ENCODE measurements at places on chromosomes 5 and 9.

DNA sequence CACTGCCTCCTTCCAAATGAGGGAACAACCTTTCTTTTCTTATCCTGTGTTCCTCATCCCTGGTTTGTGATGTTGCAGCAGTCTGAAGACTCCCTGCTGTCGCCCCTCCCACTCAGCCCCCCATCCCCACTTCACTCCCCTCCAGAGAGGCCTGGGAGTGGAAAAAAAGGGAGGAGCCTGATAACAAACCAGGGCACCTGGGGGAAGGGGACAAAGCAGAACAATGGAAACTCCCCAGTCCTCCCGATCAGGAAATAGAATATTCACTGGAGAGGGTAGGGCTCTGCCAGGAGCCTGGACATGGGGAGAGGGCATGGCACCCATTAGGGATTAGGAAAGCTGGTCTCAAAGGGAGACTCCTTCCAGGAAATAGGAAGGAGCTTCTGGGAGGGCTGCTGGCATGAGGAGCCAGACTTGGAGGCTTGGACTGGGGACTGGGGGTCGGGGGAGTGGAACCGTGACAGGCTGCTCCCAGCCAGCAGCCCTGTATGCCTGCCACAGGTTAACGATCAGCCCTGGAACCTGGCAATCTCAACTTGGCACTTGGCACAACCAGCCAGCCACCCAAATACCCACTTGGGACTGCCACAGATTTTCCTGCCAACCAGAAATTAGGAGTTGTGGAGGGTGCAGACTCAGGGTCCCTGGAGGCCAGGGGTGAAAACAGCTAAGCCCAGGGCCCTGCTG is 20.0 kb downstream of the PCDH1 start:
- DNase-seq, result no peak

DNA sequence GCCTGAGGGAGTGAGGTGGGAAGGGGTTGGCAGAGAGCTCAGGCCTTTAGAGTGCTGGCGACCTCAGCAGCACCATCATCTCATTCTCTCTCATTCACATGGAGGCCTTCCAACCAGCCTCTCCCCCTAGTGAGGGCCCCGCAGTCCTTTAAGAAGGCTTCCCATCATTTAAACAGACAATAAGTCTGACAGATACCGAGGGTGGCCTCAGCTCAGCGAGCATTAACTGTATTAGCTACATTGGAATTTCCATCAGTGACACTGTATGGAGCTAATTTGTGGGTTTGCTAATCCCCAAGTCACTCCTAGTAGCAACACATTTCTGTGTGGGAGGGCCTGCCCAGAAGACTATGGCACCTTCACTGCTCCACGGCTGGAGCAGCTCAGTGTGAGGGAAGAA is 75.8 kb downstream of the INSYN2B start:
- DNase-seq, result no peak

DNA sequence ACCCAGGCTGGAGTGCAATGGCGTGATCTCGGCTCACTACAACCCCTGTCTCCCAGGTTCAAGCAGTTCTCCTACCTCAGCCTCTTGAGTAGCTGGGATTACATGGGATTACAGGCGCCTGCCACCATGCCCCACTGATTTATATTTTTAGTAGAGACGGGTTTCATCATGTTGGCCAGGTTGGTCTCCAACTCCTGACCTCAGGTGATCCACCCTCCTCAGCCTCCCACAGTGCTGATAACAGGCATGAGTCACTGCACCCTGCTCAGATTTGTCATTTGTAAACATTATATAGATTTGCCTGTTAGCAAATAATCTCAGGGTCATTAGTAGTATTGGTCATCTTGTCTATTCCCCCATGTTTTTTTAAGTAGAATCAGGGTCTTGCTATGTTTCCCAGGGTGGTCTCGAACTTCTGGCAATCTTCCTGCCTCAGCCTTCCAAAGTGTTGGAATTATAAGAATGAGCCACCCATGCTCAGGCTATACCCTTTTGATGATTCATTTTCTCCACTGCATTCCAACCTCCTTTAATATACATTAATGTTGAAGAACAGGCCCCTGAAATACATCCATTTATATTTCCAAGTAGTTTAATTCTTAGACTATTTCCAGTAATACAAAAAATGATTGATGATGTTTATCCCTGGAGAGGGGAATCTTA is 17.3 kb downstream of the CENPH start:
- no peak for DNase-seq

GRCh38 chr5:157370967-157371366 is 89.0 kb upstream of the NIPAL4 start:
- no peak for DNase-seq

- no peak for DNase-seq
Observed at GRCh38 chr5:56409331-56410190, 176.4 kb upstream of the ANKRD55 start.

DNA sequence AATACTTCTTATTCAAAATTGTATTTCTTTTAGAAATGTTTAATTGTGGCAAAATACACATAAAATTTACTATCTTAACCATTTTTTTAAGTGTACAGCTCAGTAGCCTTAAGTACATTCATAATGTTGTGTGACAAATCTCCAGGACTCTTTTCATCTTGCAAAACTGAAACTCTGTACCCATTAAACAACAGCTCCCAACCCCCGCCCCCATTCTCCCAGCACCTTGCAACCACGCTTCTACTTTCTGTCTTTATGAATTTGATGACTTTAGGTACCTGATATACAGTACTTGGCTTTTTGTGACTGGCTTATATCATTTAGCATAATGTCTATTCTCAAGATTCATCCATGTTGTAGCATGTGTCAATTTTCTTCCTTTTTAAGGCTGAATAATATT is 2.8 kb upstream of the IL5 start:
- no peak for DNase-seq

GRCh38 chr5:74082512-74083055 is 456.6 kb downstream of the ARHGEF28 start:
- no peak for DNase-seq

DNA sequence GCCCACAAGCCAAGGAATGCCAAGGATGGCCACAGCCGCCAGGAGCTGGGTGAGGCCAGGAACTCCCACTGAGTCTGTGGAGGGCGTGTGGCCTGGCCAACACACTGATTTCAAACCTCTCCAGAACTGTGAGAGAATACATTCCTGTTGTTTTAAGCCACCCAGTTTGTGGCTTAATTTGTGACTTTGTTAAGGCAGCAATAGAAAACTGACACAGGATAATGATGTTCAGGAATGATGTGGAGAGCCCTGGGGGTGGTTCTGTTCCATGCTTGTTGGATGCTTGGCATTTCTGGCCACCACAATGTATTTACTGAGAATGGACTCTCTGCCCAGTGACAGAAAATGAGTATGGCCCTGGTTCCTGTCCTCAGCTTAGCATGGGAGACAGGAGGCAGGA is 82.8 kb downstream of the DAP start:
- no peak for DNase-seq

GRCh38 chr9:81595887-81596543 is 93.3 kb downstream of the TLE1 start:
- DNase-seq, result no peak

DNA sequence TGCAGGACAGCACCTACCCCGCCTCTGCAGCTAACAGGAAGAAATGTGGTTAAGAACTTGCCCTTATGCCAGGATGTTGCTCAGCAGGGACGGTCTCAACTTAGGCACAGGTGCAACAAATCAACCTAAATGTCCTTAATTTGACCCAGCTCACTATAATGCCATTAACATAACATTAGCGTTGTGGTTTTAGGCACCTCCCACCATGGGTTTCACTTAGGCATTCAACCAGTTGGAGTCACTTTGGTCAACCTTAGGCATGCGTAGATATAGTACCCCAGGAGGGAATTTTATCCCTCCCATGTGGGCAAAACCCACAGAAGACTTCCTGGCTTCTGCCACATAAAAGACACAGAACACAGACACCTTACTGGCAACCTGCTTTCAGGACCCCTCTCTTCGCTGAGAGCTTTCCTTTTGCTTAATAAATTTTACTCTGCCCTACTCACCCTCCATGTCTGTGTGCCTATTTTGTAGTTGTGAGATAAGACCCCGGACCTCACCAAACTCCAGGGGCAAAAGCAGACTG is 8.7 kb upstream of the ERAP1 start:
- DNase-seq, result peak; percentile 75

GRCh38 chr5:6551287-6551954 is 81.4 kb downstream of the NSUN2 start:
- peak; percentile 21 for DNase-seq

DNA sequence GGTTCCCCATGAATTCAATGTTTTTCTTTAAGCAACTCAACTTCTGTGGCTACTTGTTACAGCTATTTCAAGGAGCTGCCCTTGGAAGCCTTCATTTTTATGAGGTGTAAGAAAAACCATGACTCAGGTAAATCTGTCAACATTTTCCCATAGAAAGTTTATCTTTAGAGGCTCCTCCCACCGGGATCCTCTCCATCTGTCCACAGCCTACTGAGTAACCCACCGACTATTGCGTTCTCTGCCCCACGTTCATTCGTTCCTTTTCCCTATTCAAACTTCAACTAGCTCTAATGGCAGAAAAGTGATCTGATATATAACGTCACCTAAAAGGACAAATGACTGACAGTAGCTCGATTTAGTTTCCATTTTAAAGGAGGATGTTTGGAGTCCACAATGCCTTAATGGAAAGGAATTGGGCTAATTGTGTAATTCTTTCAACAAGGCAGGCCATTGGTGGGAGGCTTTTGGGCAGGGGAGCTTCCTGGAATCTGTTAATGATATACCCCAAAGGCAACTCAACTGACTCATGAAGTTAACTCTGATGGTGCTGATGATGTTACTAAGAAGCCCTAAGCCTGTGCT is 29.3 kb upstream of the NR3C1 start:
- DNase-seq, result no peak

DNA sequence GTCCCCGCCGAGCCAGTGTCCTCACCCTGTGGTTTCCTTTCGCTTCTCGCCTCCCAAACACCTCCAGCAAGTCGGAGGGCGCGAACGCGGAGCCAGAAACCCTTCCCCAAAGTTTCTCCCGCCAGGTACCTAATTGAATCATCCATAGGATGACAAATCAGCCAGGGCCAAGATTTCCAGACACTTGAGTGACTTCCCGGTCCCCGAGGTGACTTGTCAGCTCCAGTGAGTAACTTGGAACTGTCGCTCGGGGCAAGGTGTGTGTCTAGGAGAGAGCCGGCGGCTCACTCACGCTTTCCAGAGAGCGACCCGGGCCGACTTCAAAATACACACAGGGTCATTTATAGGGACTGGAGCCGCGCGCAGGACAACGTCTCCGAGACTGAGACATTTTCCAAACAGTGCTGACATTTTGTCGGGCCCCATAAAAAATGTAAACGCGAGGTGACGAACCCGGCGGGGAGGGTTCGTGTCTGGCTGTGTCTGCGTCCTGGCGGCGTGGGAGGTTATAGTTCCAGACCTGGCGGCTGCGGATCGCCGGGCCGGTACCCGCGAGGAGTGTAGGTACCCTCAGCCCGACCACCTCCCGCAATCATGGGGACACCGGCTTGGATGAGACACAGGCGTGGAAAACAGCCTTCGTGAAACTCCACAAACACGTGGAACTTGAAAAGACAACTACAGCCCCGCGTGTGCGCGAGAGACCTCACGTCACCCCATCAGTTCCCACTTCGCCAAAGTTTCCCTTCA is 1.4 kb downstream of the GLIS3 start:
- DNase-seq, result peak; percentile 46

DNA sequence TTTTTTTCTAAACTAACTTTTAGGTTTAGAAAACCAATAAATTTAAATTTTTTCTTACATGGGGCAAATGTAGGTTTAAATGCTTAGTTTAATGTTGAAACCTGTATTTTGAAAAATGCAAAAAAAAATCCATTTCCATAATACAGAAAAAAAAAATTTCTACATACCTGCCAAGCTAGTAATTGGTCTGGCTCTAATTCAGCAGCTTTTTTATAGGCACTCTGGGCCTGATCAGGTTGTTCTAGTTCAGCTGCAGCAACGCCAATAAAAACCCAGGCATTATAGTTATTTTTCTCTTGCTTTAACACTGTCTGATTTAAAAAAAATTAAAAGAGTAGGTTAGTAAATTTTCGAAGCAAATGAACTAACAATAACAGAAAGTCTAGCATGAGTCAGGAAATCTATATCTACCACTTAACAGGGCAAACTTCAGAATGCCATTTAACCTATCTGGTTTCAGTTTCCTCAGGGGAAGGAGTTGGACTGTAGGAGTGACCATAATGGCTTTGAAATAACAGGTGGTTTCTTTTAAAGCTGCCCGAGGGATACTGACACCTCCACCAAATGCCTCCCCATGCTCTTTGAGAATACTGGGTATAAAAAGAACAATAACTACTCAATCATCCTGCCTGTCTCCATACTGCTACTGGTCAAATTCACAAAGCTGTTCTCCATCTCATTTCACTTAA is 11.6 kb downstream of the SKIC3 start:
- no peak for DNase-seq

DNA sequence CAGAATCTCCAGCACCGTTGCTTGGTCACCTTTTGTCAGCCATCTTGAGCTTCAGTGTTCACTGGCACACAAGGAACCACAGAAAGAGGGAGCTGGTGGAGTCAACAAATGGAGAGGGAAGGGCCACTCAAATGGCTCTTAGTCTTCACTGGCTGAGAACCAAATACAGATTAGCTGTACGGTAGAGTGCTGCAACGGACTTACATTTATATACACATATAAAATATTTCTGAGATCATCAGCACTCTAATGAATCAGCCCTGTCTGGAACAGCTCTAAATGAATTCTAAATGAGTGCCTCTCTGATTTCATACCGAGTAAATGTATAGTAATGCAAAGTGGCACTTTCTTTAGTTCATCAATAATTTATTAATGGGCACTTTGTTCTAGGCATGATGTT is 24.8 kb downstream of the KCTD16 start:
- DNase-seq, result no peak

DNA sequence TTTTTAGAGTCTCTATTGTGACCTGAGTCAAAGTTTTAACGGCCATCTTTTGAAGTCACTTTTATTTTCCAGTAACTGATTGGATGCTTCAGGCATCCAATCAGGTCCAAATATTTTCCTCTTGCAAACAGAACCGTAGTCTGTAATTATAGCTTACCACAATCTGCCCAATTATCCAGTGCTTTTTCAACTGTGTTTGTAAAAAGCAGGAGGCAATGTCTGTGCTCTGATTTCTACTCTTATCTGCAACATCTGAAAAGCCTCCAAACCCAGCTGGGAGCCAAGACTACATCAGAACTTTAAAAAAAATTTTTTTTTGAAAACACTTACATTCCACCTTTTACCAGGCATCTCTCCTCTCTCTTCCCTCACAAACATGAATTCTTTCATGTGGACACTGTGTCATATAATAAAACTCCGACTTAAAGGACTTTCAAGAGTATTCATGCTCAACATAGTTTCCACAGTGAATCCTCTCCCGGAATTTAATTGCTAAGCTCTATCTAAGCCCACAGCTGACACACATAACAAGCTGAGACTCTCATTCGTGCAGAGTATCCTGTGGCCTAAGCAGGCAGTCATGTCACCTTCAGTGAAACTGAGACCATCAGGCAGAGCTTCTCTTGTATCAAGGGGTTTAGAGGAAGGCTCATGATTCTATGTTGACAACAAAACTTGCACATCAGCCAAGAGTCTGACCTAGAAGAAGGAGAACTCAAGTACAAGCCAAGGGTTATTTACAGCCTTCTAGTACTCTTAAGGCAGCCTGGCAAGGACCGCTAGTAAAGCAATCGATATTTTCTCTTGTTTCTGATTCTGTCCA is 272.7 kb downstream of the TLE1 start:
- no peak for DNase-seq

Data from SW480 (cell line).